Activated CD4-positive, alpha-beta T cell treated with anti-CD3 and anti-CD28 coated beads for 36 hours (primary cell): ENCODE measurements at places on chromosomes 1 and 21. TPM values are rescaled to one million over a fixed set of nuclear protein-coding genes. Genes with fewer than 3 reads are reported as not detected.

Gene SHISA4
- total RNA-seq, result 0.26 TPM

Gene AK5
- 9.9 TPM for total RNA-seq

Gene VSIG8
- total RNA-seq, result 0.11 TPM

DNA sequence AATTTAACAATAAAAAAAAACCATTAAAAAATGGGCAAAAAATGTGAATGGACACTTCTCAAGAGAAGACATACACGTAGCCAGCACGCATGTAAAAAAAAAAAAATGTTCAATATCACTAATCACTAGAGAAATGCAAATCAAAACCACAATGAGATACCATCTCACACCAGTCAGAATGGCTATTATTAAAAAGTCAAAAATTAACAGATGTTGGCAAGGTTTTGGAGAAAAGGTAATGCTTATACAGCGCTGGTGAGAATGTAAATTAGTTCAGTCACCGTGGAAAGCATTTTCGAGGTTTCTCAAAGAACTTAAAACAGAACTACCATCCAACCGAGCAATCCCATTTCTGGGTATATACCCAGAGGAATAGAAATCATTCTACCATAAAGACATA lies 1091.5 kb upstream of the B3GALT2 start:
- no peak for DNase-seq

Gene TTC22
- total RNA-seq, result 4.1 TPM

Gene RHBDL2
- not detected for total RNA-seq

DNA sequence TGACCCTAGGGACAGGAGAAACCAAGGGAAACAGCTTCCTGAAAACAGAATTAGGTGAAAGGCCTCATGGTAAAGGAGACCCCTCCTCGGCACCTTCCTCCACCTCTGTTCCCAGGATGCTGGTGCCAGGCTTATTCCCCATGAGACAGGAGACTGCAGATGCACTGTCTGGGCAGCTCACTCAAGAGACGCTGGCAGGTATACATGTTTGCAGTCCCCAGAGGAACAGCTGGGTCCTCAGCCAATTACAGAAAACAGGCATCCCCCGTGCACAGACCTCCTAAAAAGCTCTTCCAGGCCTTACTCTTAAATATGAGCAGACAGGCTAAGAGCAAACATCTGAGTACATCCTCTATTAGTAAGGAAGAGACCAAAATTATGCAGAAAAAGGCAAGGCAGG lies 6.5 kb downstream of the CCSAP start:
- DNase-seq, result no peak

Gene EPHB2
- not detected for total RNA-seq

Gene HCRTR1
- total RNA-seq, result not detected

- peak; percentile 86 for DNase-seq
Observed at GRCh38 chr1:17335821-17336710, 28.1 kb downstream of the PADI4 start.

DNA sequence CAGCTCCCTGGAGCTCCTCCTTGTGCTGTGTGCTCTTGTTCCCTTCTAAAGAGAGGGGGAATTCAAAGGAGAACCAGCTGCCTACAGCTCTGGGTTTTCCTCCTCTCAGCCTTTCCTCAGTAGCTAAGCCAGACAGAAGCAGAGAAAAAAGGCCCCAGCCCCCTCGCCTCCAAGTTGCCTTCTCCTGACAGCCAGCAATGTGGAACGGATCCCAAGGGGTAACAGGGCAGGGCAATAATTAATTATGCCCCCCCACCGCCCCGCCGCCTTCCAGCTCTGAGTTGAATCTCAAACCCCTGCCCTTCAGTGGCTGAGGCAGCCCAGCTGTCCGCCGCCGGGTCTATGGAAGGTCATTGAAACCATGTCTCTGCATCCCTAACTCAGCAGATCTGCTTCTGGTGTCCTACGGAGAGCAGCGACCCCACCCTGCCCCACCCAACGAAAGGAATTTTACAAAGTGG lies 69.0 kb upstream of the GOLT1A start:
- DNase-seq, result no peak

GRCh38 chr1:62637392-62638105 lies 40.2 kb downstream of the ANGPTL3 start:
- no peak for DNase-seq

Gene POMGNT1
- 36.5 TPM for total RNA-seq

GRCh38 chr21:29583424-29583924 lies 284.8 kb downstream of the BACH1 start:
- no peak for DNase-seq

GRCh38 chr21:25639551-25640201 lies 618 bp downstream of the JAM2 start:
- DNase-seq, result peak; percentile 63

DNA sequence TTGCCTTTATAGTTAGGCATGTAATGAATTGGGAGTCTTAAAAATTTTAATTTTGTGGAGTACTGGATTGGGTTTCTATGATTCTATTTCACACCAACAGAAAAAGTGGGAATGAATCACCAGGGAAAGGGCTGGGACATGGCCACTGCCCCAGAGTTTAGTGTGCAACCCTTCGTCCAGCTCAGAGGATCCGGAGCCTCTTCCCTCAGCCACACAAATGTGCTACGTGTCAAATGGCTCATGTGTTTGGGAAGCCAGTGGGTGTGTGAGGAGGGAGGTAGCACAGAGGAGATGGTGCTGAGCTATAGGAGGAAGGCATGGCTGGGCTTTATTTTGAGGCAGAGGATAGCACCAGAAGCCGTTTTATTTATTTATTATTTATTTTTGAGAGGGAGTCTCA lies 247.3 kb downstream of the SIPA1L2 start:
- DNase-seq, result no peak

Gene USF1
- total RNA-seq, result 34.5 TPM

Gene ETNK2
- total RNA-seq, result 0.77 TPM

- DNase-seq, result no peak
Observed at GRCh38 chr1:202568826-202569225, 141.4 kb downstream of the SYT2 start.

Gene SLC1A7
- not detected for total RNA-seq

Gene ST6GALNAC3
- 0.73 TPM for total RNA-seq

Gene CAPZB
- 346 TPM for total RNA-seq

DNA sequence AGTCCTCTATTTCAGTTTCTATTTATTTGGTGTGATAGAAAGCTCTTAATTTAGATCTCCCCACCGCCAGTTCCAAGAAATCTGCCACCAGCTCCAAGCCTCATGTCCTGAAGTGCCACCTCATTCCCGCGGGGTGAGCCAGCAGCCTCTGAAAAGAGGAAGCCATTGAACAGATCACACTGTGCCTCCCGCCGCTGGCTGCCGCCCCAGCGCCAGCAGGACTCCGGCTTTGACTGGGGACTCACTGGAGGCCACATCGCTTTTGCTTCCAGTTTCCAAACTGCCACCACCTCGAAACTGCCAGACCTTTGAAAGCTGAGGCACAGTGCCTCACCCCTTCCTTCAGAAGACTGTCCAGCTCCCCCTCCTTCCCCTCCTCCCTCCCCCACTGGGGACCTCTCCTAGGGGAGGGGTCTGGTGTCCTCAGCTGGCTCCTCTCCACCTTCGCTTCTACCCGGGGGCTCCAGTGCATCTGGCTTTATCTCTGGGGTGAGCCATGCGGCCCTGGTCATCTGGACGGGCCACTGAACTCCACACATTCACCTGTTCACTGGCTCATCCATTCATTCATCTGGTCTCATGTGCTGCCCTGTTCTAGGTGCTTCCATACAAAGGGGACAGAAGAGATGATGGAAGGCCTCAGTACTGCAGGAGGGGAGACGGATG lies 58.9 kb downstream of the VPS26C start:
- peak; percentile 74 for DNase-seq

Gene CYP4Z1
- total RNA-seq, result not detected

DNA sequence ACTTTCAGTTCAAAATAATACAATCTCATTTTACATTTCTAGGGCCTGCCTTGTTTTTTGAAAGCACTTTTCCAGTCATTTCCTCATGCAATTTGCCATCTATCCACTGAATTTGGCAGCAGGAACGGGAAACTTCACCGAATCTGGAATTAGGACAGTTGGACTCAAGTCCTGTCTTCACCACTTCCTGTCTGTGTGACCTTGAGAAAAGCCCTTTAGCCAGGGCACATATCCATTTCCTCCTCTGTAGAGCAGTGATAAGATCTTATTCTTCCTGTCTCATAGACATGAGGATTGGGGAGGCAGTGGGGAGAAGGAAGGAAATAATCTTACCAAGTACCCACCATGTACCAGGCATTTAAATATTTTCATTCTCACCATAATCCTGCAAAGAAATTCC lies 12.0 kb downstream of the VAV3 start:
- no peak for DNase-seq
